KG1 (cell line): ENCODE measurements at places on chromosomes 6 and 20.

DNA sequence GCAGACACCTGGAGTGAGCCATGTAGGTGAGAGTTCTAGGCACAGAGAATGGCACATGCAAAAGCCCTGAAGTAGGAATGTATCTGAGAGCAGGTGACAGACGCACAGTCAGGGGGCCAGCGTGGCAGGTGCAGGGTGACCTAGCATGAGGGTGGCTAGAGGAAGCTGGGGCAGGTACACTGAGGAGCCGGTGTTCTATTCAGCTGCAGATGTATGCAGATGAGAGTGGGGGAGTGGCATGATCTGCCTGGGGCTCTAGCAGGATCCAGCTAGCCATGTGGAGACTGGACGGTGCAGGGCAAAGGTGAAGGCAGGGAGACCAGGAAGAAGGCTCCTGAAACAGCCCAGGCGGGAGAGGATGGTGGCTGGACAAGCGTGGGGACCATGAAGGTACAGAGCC lies 10.7 kb downstream of the PEDS1 start:
- no peak for DNase-seq

- DNase-seq = peak; percentile 80
Measured at GRCh38 chr20:62937268-62938104, 461 bp upstream of the GID8 start.

- no peak for DNase-seq
Measured at GRCh38 chr6:43712579-43712978, 25.0 kb upstream of the MRPS18A start.

- no peak for DNase-seq
Measured at GRCh38 chr20:60624066-60624465, 628.0 kb upstream of the CDH4 start.

- DNase-seq = no peak
Measured at GRCh38 chr20:10523443-10523842, 88.3 kb downstream of the SLX4IP start.

DNA sequence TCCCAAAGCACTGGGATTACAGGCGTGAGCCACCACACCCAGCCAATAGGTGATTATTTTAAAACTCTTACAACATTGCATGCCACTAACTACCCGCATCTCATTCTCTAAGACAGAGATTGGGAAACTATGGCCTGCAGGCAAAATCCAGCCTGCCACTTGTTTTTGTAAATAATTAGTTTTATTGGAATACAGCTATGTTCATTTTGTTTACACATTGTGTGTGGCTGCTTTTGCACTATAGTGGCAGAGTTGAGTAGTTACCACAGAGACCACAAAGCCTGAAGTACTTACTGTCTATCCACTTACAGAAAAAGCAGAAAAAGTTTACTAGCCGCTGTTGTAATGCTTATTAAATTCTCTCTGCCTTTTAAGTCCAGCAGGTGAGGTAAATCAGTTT lies 16.4 kb upstream of the PKIG start:
- no peak for DNase-seq

- DNase-seq = no peak
Measured at GRCh38 chr20:14991023-14991422, 653.6 kb upstream of the FLRT3 start.

- no peak for DNase-seq
Measured at GRCh38 chr20:45823949-45824835, 2.9 kb downstream of the TNNC2 start.

- DNase-seq = no peak
Measured at GRCh38 chr20:59307270-59307669, 6.9 kb downstream of the EDN3 start.
